ENCODE measurements at places on chromosomes 2 and 18. TPM values are rescaled to one million over a fixed set of nuclear protein-coding genes. Genes with fewer than 3 reads are reported as not detected.

The SERPINB2 gene
- total RNA-seq, result 0.94 TPM

The DES gene
- 12,280 TPM for total RNA-seq

The IL1R2 gene
- total RNA-seq, result 2.8 TPM

The WNT10A gene
- total RNA-seq, result 0.90 TPM

The COL4A3 gene
- total RNA-seq, result 2.7 TPM

The PTPRN gene
- not detected for total RNA-seq

The CYP26B1 gene
- total RNA-seq, result 12.8 TPM

The KCNS3 gene
- 3.7 TPM for total RNA-seq

The CNTNAP5 gene
- not detected for total RNA-seq

The TMEM178A gene
- total RNA-seq, result 2.9 TPM

The PROKR1 gene
- total RNA-seq, result not detected

The ABHD3 gene
- 8.4 TPM for total RNA-seq

The TEX44 gene
- not detected for total RNA-seq

The KCNG2 gene
- not detected for total RNA-seq

The CYBRD1 gene
- total RNA-seq, result 238 TPM

The FLACC1 gene
- 6.2 TPM for total RNA-seq

The MAPK4 gene
- total RNA-seq, result 101 TPM

The IL18RAP gene
- total RNA-seq, result 0.30 TPM

The TMEM127 gene
- total RNA-seq, result 95.2 TPM

The ATIC gene
- 25.0 TPM for total RNA-seq

The RBM44 gene
- 0.55 TPM for total RNA-seq

The SLC40A1 gene
- total RNA-seq, result 57.7 TPM

The CASP8 gene
- total RNA-seq, result 3.5 TPM

The CELF4 gene
- total RNA-seq, result 0.22 TPM

The AGXT gene
- total RNA-seq, result not detected

The ERBB4 gene
- total RNA-seq, result 12.4 TPM

The FEV gene
- not detected for total RNA-seq

The SPP2 gene
- not detected for total RNA-seq

The IL36RN gene
- not detected for total RNA-seq

The CDCA7 gene
- total RNA-seq, result 0.48 TPM

The GPR55 gene
- total RNA-seq, result not detected

The KCNK3 gene
- 47.5 TPM for total RNA-seq

The IGFBP5 gene
- 554 TPM for total RNA-seq

The TMX3 gene
- total RNA-seq, result 27.6 TPM

The ADD2 gene
- 1.1 TPM for total RNA-seq

The ANKRD62 gene
- not detected for total RNA-seq

The ALPI gene
- not detected for total RNA-seq

The C2orf92 gene
- total RNA-seq, result 3.1 TPM

The SFTPB gene
- total RNA-seq, result 0.15 TPM

The TMEM37 gene
- total RNA-seq, result 5.4 TPM

The RAB6C gene
- total RNA-seq, result not detected

The KCNIP3 gene
- total RNA-seq, result 5.9 TPM

The SLC39A6 gene
- total RNA-seq, result 15.9 TPM

The SH3BP4 gene
- 27.2 TPM for total RNA-seq

The ABCG5 gene
- not detected for total RNA-seq

The WDR43 gene
- 18.9 TPM for total RNA-seq

The GPR155 gene
- total RNA-seq, result 13.7 TPM

The LAMA1 gene
- total RNA-seq, result 0.15 TPM
